ENCODE measurements at places on chromosomes 4 and X.

- no peak for DNase-seq
These were observed 179.2 kb downstream of the SLC7A11 start for GRCh38 chr4:138062929-138063328.

DNA sequence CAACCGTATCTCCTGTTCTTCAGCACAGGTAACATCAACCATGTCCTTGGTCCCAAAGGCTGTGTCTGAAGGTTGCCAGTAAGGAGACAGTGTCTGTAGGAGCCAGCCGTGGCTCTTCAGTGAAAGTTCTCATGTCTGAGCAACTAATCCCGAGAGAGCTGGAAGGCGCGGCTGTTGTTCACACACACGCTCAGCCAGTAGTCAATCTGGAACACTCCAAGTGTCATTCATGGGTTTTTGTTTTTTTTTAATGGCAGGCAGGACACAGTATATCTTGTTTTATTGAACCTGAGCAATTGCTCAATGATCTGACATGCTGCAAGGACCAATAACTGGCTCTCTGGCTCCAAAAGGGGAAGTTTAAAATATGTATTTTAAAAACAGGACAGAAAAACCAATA lies 48.4 kb upstream of the MAP3K15 start:
- DNase-seq: no peak

DNA sequence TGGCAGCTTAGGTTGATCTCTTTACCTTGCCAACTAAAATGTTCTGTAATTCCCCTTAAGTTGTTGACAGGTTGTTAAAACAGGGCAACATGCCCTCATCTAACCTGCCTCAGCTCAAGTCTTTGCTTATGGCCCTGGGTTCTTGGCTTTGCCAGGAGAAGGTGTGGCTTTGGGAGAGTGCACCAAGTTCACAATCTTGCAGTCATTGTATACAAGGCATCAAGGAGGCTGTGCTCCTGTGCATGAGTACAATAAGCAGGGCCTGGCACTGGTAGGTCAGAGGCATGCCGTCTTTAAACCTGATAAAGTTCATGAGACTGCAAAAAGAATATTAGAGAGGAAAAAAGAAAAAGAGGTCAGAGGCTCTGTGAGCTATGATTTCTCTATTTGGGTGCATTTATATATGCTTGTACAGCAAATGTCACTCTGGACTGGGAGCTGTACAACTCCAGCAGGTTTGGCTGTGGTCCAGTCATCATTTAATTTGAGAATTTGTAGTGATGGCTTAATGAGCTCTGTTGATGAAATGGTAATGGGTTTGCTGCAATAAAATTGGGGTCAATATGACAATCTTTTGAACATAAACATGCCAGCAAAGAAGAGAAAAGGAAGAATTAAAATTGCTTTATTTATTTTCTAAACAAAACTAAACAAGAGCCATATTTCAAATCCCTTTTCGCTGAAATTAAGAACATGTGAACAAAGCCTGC lies 30.3 kb downstream of the AREG start:
- no peak for DNase-seq

DNA sequence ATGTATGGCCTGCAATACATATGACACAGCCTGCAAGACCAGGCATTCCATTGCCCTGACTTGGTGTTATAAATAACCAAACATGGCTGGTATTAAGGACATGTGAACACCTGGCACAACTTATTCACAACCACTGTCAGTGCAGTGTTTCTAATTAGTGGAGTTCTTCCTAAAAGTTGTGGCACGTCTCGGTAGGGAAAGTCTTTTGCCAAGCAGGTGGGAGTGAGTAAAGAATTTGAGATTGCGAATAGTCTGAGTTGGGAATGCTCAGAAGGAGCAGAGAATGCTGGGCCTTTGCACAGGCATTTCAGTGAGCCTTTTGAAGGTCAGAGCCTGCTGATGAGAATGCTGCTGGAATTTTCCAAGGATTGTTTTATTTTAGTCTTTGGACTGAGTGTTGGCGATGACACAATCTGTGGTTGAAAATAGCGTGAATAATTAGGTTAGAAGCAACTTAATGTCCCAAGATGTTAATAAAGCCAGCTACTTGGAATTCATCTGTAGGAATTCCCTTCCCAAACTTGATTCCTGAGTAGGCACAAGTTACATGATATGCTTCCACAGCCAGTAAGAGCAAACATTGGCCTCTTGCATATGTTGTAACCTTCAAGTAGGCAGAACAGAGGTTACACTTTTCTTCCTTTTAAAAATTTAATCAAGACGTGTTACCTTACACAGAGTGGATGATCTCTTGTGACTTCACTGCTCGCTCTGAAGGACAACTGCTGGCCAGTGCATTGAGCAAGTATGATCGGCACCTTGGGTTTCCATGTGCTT lies 83.6 kb upstream of the PGRMC2 start:
- no peak for DNase-seq

- DNase-seq: no peak
These were observed 40.4 kb downstream of the COL4A6 start for GRCh38 chrX:108397627-108398391.

- no peak for DNase-seq
These were observed 52.0 kb upstream of the UGT2B7 start for GRCh38 chr4:69044247-69044646.

- DNase-seq: no peak
These were observed 34.3 kb upstream of the PROM1 start for GRCh38 chr4:16118090-16118489.

- no peak for DNase-seq
These were observed 44.4 kb downstream of the POLR2B start for GRCh38 chr4:57023104-57023503.

DNA sequence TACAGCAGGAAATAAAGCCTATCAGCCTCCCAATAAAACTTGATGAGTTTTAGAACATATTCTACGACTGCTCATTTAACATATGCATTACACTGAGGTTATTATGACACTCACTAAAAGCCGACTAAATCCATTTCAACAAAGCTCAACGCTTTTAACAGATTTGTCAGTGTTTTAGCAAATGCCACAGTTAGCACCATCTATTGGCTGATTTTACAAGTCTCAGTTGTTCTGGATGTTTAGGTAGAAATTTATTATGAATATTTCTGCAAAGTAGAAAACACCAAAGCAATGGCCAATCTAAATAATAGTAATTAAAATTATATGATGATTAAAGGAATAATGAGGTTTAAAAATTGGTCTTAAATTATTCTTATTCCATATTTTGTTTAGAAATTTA lies 993.2 kb upstream of the PCDH7 start:
- no peak for DNase-seq

DNA sequence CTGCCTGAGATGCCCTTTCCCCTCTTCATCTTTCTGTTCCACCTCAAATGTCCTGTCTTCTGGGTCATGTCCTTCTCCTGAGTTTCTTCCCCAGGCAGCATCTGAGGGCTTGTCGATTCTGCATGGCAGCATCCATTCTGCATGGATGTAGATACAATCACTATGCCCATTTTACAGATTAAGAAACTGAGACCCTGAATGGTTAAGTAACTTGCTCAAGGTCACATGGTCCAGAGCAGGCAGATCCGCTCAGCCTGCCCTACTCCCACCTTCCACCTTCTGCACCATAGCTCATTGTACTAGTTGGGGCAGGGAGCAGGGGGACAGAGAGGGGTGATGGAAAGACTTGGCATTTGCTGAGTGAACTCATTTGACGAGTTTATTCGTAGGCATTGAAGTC lies 32.0 kb downstream of the ZNF185 start:
- no peak for DNase-seq

- no peak for DNase-seq
These were observed 88.8 kb downstream of the FMR1NB start for GRCh38 chrX:148069759-148070503.

GRCh38 chr4:138034871-138035270 lies 207.3 kb downstream of the SLC7A11 start:
- DNase-seq: no peak

- no peak for DNase-seq
These were observed 183.2 kb upstream of the CASK start for GRCh38 chrX:42106556-42106955.

- DNase-seq: no peak
These were observed 91.9 kb upstream of the MAPK10 start for GRCh38 chr4:86451560-86452330.

- no peak for DNase-seq
These were observed 5.2 kb upstream of the PITX2 start for GRCh38 chr4:110627977-110628662.

GRCh38 chrX:115560211-115560977 lies 580 bp upstream of the PLS3 start:
- no peak for DNase-seq

- DNase-seq: no peak
These were observed 11.4 kb downstream of the SYN1 start for GRCh38 chrX:47608130-47608810.

GRCh38 chr4:81307991-81308390 lies 93.0 kb upstream of the PRKG2 start:
- no peak for DNase-seq

GRCh38 chr4:108889696-108890483 lies 127.0 kb upstream of the ETNPPL start:
- no peak for DNase-seq

- no peak for DNase-seq
These were observed 172.3 kb downstream of the SHROOM3 start for GRCh38 chr4:76607266-76607799.

- DNase-seq: no peak
These were observed 2.0 kb downstream of the ADGRL3 start for GRCh38 chr4:61201961-61202637.

- DNase-seq: no peak
These were observed 32.3 kb downstream of the C4orf54 start for GRCh38 chr4:99625369-99625768.

DNA sequence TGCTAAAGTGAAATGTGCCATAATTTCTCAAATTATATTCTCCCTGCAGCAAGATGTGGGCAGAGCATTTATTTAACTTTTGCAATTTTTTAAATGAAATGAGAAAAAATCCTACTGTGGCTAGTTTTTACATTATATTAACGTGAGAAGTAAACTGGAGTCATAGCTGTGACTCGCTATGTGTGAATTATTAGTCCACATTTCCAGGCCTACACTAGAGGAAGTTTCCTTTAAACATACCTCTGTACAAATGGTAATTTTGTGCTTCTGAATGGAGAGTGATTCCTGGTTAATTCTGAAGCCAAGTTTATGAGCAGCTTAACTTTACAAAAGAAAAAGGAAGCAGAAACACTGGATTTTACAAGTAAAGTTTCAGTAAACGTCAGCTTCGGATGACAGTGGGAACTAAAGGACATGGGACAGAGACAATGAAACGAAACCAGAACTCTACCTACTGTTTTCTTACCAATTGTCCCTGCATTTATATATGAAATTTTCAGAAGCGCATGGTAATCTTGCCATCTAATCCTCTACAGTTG lies 72.4 kb downstream of the FBXO8 start:
- DNase-seq: no peak

DNA sequence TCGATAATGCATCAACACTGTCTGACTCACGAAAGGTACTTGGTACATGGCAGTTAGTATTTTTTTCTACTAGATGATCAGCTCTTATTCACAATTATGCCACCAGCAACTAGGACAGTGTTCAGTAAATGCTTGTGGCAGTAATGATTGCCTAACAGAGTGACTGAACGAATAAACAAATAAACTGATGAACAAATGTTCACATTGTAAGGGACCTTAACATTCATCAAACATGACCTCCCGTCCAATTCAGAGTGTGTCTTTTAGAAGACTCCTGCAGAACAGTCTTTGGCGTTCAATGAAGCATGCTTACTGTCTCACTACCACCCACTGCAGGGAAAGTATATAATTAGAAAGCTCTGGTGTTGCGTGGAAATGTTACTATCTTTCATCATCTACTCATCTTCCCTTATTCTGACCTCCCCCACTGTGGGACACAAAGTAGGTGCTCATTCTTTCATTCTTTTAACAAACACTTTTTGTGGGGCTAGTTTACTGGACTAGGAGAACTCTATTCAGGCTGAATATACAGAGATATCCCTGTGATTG lies 319.3 kb downstream of the RAB28 start:
- no peak for DNase-seq

DNA sequence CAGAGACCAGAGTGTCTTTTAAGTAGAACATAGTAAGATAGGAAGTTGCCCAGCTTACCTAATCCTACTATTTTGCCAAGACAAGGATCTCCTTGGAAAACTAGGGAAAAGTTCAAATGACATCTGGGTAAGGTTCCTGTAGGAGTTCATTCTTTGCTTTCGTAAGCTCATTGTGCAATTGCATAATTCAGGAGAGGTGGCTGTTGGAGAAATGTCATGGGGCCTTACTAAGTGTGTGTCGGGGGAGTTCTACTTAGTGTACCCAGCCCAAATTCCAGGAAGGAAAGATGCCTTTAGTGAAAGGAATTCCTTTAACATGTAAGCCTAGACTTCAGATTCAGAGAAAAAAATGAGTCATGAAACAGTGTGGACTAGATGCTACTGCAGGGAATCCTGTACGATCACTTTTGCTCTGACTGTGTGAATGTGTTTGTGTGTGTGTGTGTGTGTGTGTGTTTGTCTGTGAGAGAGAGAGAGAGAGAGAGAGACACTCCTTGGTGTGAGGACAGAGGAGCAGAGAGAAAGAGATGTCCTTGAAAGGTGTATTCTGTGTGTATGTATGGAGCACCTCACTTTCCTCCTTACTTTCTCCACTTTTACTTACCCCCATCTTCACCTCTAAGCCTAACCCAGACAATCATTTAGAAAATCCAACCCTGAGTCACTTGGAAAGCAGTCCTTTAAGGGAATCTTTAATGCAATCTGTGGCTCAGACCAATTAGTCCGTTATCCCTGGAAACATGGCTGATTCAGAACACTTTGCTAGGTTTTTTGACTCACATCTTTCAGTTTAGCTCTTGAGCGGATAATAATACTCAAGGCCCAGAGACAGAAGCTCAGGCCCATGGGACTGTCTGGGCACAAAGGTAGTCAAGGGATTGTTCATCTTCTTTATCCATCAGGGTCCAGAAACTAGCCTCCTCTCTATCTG lies 114.5 kb upstream of the ACSL4 start:
- DNase-seq: no peak

DNA sequence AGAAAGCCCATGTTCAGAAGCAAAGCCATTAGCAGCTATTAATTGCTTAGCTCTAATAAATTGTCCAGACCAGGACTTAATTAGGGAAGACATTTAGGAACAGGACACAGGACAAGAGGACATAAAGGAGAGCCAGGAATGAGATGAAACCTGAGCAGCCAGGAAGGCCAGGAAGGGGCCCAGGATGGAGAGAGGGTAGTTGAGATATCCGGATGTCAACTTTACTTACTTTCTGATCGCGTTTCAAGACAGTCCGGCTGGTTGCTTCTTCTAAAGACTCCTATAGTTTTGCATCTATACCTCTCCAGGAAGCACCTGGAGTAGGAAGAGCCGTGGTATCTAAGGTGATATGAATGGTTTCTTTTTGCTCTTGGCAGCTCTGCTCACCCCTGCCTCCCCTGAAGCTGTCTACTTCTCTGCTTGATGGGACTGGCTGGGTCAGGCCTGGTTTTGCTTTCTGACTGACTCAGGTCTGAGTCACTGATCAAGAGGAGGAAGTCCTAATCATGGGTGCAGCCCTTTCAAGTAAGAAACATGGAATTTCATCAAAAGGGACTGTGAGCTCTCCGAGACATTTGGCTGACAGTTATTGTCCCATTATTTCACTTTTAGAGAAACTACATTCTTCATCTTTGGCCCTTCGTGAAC lies 733.3 kb downstream of the RPA4 start:
- DNase-seq: no peak
